Pancreas (tissue), 10 donors: ENCODE measurements at places on chromosomes 2 and 18. TPM values are rescaled to one million over a fixed set of nuclear protein-coding genes. Genes with fewer than 3 reads are reported as not detected.

IL1RL1 gene
- polyA plus RNA-seq = 1.3 TPM

EML6 gene
- polyA plus RNA-seq = 2.3 TPM

GKN1 gene
- polyA plus RNA-seq = not detected

ANKRD36B gene
- polyA plus RNA-seq = 45.9 TPM

IL1R2 gene
- polyA plus RNA-seq = 0.70 TPM

CEP192 gene
- polyA plus RNA-seq = 21.7 TPM

SOWAHC gene
- 3.2 TPM for polyA plus RNA-seq

AMER3 gene
- polyA plus RNA-seq = 2.1 TPM

CPO gene
- polyA plus RNA-seq = 1.3 TPM

TWIST2 gene
- polyA plus RNA-seq = 3.0 TPM

TMEM87B gene
- polyA plus RNA-seq = 4.7 TPM

CXCR4 gene
- polyA plus RNA-seq = 1.6 TPM

TRAF3IP1 gene
- polyA plus RNA-seq = 4.7 TPM

CFAP221 gene
- polyA plus RNA-seq = 25.3 TPM

SPDYA gene
- polyA plus RNA-seq = 0.16 TPM

RAB12 gene
- polyA plus RNA-seq = 14.0 TPM

SP140L gene
- 5.8 TPM for polyA plus RNA-seq

MYO1B gene
- 48.3 TPM for polyA plus RNA-seq

SLC5A7 gene
- not detected for polyA plus RNA-seq

SLC19A3 gene
- 7.1 TPM for polyA plus RNA-seq

ADGRF3 gene
- polyA plus RNA-seq = 1.4 TPM

ZSWIM2 gene
- polyA plus RNA-seq = 0.02 TPM

CRYGC gene
- polyA plus RNA-seq = not detected

IL1RL2 gene
- polyA plus RNA-seq = 0.47 TPM

FSHR gene
- not detected for polyA plus RNA-seq

MYOM1 gene
- polyA plus RNA-seq = 14.3 TPM

NOSTRIN gene
- 29.6 TPM for polyA plus RNA-seq

FSIP2 gene
- polyA plus RNA-seq = 0.94 TPM

CCL20 gene
- polyA plus RNA-seq = 0.75 TPM

SYT4 gene
- 16.3 TPM for polyA plus RNA-seq

FNDC4 gene
- polyA plus RNA-seq = 11.8 TPM

ABCA12 gene
- not detected for polyA plus RNA-seq

PIEZO2 gene
- polyA plus RNA-seq = 0.38 TPM
